ENCODE measurements at places on chromosomes 11 and 22. TPM values are rescaled to one million over a fixed set of nuclear protein-coding genes. Genes with fewer than 3 reads are reported as not detected.

GRCh38 chr11:95821640-95822039, 31.3 kb downstream of the CEP57 start:
- DNase-seq, result no peak

- no peak for DNase-seq
Measured at GRCh38 chr11:69400140-69400539, 81.3 kb upstream of the LINC01488 start.

DNA sequence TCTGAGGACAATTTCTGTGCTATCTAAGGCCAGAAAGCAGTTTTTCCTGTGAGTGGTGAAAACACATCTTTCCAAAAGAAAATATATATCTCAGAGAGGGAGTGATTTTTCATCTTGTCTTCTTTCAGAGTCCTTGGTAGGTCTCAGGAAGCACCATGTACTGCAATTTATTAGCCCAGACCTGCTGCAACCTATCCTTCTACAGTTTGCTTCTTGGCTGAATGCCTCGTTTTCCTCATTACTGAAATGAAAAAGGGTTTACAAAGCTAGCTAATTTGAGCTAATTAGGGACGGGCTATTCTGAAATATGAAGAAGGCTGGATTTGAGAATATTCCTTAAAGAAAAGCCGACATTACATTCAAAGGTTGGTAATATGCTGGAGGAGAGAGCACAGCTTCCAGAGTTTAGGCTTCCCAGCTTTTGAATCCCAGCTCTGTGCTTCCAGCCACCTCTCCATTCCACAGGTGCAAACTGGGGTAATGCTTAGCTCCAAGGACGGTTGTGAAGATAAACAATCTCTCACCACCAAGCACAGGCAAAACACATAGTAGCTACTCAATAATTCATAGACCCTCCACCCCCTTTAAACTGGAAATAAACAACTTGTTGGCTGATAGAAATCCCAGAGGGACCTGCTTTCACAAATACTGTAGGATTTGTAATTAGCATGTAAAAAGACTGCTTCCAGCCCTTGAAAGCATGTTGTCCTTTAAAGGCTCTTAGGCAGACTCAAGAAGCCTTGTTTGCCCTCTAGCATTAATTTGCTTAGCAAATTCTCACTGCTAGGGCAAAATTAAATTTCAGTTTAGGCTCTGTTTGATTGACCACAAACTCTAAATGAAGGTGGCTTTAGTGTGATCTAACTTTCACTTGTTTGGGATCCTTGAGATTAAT, 24.5 kb upstream of the SESN3 start:
- DNase-seq, result no peak

GRCh38 chr22:38564669-38565068, 5.3 kb downstream of the DMC1 start:
- no peak for DNase-seq

DNA sequence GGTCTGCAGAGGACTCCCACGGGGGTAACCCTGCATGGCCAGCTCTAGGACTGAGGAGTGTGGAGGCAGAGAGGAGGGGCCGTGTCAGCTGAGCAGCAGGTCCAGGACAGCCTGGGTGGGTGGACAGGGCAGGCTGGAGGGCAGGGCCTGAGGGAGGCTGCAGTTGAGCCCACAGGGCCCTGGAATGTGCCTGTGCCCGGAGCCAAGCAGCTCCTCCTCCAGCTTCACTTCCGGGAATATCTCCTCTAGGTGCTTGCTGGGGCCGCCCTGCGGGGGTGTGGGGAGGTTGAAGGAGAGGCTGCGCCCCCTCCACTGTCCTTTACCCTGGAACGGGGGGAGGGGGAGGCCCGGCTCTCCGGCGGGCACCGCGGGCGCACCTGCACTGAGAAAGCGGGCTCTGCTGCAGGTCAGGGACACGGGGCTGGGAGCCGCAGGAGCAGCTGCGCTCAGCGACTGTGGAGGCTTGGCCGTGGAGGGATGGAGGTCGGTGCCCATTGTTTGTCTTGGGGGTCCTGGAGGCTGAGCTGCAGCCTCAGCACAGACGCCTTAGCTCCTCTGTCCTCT, 1293.2 kb downstream of the BRD1 start:
- no peak for DNase-seq

Gene IGSF9B
- total RNA-seq, result 96.3 TPM

Gene NRXN2
- total RNA-seq, result 0.13 TPM

Gene CRYBA4
- total RNA-seq, result not detected

All from activated CD8-positive, alpha-beta T cell treated with anti-CD3 and anti-CD28 coated beads, Interleukin-2, amount 10 ng/mL, durations not matched to agents 7 days and 5 days (primary cell).